ENCODE measurements at places on chromosomes 1 and 21.

DNA sequence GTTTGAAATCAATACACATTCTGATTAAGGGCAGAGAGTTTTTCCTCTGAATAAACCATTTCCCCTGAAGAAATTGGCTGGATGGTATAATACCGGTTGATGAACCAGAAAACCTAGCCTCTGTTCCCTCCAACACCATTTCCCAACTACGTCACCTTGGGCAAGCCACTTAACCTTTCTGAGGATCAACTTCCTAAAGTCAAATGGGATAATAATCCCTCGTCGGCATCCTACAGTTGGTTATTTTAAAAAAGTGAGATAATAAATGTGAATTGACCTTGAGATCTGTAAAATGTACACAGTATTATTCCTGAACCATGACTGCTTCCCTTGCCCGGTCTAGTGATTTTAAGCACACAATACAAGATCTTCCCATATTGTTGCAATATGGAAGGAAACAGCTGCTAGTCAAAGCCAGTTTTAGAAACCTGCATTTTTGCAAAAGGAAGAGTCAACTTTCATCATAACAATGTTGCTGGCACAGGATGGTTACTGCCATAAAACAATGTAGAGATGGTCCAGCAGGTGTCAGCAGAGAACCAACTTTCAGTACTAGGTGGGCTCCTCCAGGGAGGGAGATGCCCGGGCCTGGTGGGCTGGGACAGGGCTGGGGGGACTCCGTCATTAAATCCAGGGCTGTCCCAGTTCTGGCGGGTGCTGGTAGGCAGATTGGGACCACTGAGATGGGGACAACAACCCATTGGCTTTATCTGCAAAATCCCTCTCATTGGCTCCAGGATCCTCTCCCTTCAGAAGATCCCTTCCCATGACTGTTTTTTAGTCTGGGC is 5.2 kb upstream of the HLX start:
- DNase-seq, result no peak

- no peak for DNase-seq
Measured at GRCh38 chr1:245718123-245718522, 563.3 kb downstream of the KIF26B start.

DNA sequence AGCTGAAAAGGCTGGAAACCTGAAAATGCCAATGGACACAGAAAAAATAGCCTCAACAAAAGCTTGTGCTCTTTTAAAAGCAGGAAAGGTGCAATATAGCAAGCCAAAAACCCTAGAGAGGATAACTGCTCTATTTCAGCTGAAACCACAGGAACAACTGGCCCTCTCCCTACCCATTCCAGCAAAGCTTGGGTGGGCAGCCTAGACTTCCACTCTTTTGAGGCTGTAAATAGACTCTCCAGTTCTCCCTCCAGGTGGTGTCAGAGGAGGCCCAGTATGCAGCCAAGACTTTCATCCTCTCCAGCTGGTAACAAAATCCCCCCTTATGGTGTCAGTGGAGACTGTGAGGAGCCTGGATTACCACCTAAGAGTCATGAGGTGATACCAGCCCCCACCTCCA is 206.9 kb upstream of the PLD5 start:
- no peak for DNase-seq

- DNase-seq, result no peak
Measured at GRCh38 chr1:178530502-178530901, 17.6 kb downstream of the TEX35 start.

GRCh38 chr1:31648641-31649357 is 4.1 kb upstream of the PEF1 start:
- DNase-seq, result no peak

GRCh38 chr1:117683571-117684285 is 77.9 kb downstream of the TENT5C start:
- DNase-seq, result no peak

DNA sequence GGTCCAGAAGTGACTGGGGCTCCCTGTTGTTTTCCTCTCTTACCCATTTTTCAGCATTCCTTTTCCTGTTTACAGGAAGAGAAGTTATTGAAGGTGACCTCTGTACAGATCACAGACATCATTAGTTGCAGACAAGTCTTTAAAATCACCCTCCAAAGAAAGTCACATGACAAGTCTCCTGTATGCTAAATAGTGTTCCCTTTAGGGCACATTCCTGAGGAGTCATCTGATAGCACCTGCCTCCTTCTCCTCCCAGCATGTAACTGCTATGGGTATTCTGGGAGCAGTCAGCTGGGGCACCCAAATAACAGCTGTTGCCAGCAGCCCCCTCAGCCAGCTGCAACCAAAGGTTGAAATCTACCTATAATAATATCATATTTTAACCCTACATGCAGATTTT is 200.6 kb downstream of the PTGER3 start:
- no peak for DNase-seq

DNA sequence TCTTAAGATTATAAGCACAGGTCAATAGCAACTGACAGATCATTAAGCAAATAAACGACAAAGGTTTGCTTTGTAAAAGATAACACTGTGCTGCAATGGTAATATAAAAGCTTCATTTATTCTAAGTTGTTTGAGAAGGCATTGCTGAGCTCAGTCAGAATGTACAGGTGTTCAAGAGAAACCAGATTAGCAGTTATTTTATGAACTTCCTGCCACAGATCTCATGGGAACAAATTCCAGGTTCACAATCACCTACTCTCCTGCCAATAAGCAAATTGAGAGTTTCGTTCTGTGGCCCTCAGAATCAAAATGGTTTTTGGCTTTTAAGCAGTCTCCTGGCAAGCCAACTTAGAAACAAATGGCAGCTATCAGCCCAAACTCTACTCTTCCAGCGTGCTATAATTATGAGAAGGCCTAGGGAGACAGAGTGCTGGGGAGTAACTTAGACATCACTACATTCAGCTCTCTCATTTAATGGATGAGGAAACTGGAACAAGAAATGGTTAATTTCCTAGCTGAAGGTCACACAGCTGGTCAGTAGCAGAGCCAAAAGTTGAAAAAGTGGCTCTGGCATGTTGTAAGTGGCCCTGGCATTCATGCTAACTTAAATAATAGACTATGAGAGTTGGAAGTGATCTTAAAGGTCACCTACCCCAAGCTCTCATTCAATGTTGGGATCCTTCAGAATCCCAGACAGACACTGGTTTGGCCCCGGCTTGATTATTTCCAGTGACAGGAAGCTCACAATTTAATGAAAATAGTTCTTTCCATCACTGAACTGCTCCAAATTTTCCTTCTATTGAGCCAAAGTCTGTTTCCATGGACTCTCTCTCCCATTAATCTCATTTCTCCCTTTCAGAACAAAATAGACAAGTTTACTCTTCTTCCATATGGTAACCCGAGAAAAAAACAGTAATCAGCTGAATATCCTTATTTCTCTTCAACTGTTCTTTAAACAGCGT is 82.6 kb upstream of the EDEM3 start:
- DNase-seq, result no peak

GRCh38 chr1:230753586-230754251 is 6.5 kb downstream of the CAPN9 start:
- DNase-seq, result no peak

DNA sequence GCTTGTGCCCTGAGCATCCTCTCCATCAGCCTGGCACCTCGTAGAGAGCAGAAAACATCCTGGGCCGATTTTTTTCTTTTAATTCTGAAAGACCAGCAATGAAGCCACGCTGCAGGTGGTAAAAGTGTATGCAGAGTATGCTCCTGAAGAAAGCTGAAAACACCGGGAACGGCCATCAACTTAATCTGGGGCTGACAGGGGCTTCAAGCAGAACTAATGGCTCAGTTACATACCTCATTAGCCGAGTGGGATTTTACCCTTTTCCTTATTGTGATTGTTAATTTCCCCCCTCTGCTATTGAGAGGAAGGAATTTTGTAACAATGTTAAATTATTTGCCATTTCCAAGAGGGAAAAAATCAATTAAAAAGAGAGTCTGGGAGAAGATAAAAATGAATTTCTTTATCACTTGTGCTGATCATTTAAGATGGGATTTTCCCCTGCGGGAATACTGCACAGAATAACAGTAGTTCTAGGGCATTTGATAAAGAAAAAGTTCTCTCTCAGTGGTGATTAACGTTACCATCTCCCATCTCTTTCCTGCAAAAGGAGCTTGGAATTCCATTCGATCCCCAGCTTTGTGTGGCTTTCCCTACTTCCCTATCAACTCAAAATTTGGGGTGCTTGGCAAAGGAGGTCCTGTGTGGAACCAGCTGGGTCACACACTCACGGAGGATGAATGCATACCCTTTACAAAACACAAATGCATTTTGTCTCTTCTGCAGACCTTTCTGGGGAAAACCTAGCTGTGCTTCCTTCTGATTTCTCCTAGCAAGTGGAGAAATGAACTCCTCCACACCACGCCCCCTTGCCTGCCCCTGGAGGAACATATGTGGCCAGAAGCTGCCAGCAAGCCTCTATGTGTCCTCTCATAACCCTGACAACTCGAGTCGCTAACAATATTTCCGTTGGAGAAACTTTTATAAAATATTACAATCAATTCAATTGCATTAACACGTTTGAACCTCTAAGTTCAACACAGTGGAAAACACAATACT is 70.9 kb downstream of the RRAGC start:
- no peak for DNase-seq

GRCh38 chr1:157091186-157091585 is 8.4 kb downstream of the ETV3L start:
- no peak for DNase-seq

- no peak for DNase-seq
Measured at GRCh38 chr1:41241749-41242341, at the start of gene SCMH1. TSS of gene SCMH1 (minus strand) at chr1:41242306. CDS start at chr1:41186133, 56,173 bp downstream.

GRCh38 chr1:114832057-114832456 is 22.6 kb upstream of the SYCP1 start:
- DNase-seq, result no peak

GRCh38 chr1:89927049-89927448 is 67.9 kb upstream of the ZNF326 start:
- DNase-seq, result no peak

GRCh38 chr1:194374649-194375048 is 1188.2 kb upstream of the B3GALT2 start:
- DNase-seq, result no peak

GRCh38 chr21:46627726-46628125 is 7.7 kb upstream of the PRMT2 start:
- no peak for DNase-seq

- no peak for DNase-seq
Measured at GRCh38 chr1:207286786-207287468, 34.6 kb upstream of the CD55 start.

- DNase-seq, result no peak
Measured at GRCh38 chr21:45513003-45513717, 29.1 kb downstream of the SLC19A1 start.

DNA sequence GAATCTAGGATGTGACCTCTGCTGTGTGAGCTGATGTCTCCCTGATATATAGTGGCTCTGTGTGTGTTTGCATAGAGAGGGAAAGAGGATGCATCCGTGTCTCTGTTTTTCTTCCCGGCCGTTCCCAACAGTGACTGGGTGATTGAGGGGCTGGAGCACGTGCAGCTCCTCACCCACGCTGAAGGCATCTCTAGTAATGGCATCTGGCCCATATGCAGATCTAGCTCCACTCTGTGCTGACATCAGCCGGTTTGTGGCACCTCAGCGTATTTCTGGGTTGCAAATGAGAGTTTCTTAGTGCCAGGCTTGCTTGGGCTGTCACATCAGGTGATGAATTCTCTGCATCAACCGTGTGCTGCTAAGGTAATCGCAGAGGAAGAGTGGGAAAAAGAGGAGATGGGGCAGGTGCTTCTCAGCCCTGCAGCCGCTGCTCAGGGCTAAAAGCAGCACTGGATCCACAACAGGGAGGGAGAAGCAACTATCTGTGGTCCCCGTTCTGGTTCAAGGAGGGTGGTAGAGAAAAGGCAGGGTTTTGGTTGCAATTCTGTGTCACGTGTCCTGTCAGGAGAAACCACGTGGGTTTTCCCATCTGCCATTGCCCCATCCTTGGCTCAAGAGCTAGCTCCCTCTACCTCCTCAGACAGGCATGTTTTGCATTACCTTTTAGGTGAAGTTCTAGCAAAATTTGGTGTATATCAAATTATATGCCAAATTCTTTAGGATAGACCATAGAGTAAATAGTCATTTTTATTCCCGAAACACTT is 282.9 kb downstream of the PBX1 start:
- DNase-seq, result no peak

- no peak for DNase-seq
Measured at GRCh38 chr1:54607821-54608565, 15.3 kb downstream of the FAM151A start.

DNA sequence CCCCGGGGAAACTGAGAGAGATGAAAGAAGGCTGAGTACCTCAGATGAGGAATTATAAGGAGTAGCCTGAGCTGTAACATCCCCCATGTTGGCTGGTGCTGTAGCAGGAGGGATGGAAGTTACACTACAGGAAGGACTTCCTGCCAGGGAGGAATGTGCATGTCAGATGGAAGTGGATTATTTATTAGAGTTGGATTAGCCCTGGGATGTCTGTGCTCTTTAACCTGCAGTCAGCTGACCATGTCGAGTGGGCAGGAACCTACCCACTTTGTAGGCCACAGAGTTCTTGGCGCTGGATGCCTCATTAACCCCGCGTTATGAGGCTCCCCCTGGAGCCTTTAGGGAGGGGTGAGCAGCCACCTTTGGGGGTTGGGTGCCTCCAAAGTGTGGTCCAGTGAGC is 757 bp upstream of the SEMA4A start:
- no peak for DNase-seq

- DNase-seq, result no peak
Measured at GRCh38 chr21:44866780-44867179, 6.7 kb downstream of the PTTG1IP start.

Measured in activated naive CD4-positive, alpha-beta T cell (primary cell).